ENCODE measurements at places on chromosomes 12 and 14. TPM values are rescaled to one million over a fixed set of nuclear protein-coding genes. Genes with fewer than 3 reads are reported as not detected.

PLEK2 gene
- polyA plus RNA-seq = 0.67 TPM

SRGAP1 gene
- polyA plus RNA-seq = 1.8 TPM

CLEC7A gene
- polyA plus RNA-seq = 10.2 TPM

RHOJ gene
- 3.9 TPM for polyA plus RNA-seq

ALX1 gene
- polyA plus RNA-seq = not detected

CRIP2 gene
- 210 TPM for polyA plus RNA-seq

FAIM2 gene
- 0.53 TPM for polyA plus RNA-seq

STON2 gene
- polyA plus RNA-seq = 1.1 TPM

RNF10 gene
- polyA plus RNA-seq = 103 TPM

ATXN7L3B gene
- polyA plus RNA-seq = 10.4 TPM

ADAMTS20 gene
- polyA plus RNA-seq = not detected

SERPINA6 gene
- not detected for polyA plus RNA-seq

CCDC184 gene
- 1.1 TPM for polyA plus RNA-seq

CLECL1 gene
- polyA plus RNA-seq = 0.37 TPM

E2F7 gene
- polyA plus RNA-seq = 0.03 TPM

TAS2R14 gene
- 0.46 TPM for polyA plus RNA-seq

HOXC9 gene
- polyA plus RNA-seq = 0.28 TPM

RPS6KA5 gene
- 1.0 TPM for polyA plus RNA-seq

TBX5 gene
- polyA plus RNA-seq = 1.8 TPM

PRH2 gene
- polyA plus RNA-seq = not detected

LALBA gene
- not detected for polyA plus RNA-seq

KLRB1 gene
- 0.90 TPM for polyA plus RNA-seq

TEX22 gene
- polyA plus RNA-seq = not detected

TAS2R7 gene
- not detected for polyA plus RNA-seq

AP5M1 gene
- polyA plus RNA-seq = 12.1 TPM

TIMELESS gene
- 4.7 TPM for polyA plus RNA-seq

DDX23 gene
- polyA plus RNA-seq = 33.2 TPM

GSC gene
- polyA plus RNA-seq = 1.4 TPM

TAS2R50 gene
- polyA plus RNA-seq = not detected

NRIP2 gene
- polyA plus RNA-seq = 5.1 TPM

PLCZ1 gene
- not detected for polyA plus RNA-seq
